ENCODE measurements at places on chromosomes 12 and 14.

DNA sequence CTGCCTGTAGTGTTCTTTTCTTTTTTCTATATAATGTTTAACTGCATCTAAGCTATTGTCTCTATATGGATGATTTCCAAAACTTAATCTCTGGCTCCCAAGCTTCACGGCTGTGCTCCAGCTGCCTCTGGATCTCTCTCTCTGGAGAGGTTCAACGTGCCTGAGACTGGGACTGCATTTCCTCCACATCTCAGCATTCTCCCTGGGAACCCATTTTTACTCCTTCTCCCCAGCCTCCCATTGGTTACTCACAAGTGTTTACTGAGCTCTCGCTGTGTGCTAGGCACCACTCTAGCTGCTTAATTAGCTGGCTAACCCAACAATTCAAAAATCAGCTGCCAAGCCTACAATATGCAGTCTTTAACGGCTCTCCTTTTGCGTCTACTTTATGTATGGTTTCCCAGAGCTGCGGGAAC, 34.7 kb downstream of the FBXL14 start:
- DNase-seq: no peak

DNA sequence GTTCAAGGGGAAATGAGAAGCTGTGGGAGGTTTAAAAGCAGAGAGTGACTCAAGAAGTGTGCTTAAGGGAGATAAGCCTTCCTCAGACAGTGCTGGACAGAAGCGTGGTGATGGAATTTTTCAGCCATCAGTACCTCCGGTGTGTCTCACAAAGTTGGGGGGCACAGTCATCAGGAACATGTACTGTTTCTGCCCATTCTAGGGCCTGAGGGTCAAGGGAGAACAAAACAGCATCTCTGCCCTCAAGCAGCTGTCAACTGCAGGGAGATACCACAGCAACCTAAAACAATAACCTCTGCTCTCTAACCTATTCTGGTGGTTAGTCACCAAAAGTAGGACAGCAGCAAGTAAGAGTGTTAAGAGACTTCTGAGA, 2.0 kb upstream of the STON2 start:
- DNase-seq: no peak

- no peak for DNase-seq
Measured at GRCh38 chr12:95624589-95624988, 73.3 kb upstream of the USP44 start.

GRCh38 chr12:22101749-22102243, 55.8 kb downstream of the CMAS start:
- DNase-seq: no peak

DNA sequence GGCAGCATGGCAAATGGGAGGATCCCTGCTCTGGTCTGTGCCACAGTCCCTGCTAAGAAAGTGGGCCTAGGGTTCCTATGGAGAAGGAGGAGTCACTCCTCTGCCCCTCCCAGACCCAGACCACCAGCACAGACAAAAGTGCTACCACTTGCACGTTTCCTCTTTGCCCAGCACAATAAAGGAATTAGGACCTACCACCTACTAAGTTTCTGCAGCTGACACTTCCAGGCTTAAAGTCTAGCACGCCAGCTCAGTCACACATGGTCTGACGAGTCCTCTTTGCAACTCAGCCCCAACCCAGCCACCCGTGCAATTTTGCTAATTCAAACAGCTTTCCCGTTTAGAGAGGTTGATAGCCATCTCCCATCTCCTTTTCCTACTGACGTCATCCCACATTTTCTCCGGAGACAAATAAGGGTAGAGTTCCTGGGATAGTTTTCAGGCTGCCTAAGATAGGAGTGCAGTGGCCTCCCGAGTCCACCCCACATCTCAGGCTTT, 66.2 kb upstream of the PTGR2 start:
- no peak for DNase-seq

DNA sequence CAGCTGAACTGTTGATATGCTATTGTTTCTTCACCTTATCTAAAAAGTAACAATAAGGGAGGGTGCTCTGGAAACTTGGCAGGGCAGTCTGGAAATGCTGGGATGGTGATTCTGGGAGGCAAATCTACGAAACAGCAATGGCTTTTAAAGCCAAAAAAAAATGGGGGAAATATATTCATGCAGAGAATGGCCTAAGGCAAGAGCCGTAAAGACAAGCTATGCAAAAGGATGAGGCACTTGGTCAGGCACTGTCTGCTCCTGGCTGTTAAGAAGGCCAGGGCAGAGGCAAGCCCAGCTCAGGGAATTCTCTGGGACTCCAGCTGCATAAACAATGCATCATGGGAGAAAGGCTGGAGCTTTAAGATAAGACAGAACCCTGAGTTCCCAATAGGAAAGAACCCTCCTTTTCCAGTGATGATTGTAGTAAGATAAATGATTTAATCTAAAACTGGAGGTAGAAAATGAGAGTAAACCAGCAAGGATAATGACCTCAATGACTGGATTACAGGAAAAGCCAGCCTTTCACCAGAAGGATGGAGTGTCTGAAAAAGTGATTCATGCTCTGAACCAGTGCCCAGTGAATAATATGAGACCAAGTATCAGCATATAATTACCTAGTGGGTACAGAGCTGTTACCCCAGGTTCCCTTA, 46.0 kb downstream of the ITPR2 start:
- no peak for DNase-seq

DNA sequence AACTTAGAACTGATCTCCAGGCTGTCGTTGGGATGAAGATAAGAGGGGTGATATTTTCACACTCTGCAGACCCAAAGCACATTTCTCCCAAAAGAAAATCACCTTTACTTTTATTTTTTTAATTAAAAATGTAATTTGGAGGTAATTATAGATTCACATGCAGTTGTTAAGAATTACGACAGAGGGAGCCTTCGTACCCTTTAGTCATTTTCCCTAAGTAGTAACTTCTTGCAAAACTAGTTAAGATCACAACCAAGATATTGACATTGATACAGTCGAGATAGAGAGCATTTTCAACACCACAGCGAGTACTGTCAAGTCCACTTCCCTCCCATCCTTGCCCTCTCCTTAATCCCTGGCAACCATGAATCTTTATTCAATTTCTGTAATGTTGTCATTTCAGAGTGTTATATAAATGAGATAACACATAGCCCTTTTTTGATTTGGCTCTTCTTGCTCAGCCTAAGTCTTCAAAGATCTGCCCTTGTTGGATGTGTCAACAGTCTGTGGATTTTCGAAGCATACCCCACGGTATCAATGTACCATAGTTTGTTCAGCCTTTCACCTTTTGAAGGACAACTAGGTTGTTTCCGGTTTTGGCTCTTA, 39.6 kb downstream of the DNAH10 start:
- DNase-seq: no peak

DNA sequence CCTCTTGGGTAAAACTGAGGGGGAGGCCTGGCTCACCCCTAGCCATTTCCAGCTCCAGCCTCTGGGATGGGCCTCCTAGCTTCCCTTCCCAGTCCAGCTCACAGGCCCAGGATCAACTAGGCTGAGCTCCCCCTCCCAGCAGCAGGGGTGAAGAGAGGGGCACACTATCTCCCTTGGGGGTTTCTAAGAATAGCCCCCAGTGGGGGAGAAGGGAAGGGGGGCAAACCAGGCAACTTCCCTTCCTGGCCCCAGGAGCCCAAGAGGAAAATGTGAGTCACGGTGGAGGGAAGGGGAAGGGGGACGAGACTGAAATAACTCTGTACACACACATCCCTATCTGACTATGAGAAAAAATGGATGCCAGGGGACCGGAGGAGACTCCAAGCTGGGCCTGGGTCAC, 9.0 kb downstream of the ADCY6 start:
- DNase-seq: no peak

DNA sequence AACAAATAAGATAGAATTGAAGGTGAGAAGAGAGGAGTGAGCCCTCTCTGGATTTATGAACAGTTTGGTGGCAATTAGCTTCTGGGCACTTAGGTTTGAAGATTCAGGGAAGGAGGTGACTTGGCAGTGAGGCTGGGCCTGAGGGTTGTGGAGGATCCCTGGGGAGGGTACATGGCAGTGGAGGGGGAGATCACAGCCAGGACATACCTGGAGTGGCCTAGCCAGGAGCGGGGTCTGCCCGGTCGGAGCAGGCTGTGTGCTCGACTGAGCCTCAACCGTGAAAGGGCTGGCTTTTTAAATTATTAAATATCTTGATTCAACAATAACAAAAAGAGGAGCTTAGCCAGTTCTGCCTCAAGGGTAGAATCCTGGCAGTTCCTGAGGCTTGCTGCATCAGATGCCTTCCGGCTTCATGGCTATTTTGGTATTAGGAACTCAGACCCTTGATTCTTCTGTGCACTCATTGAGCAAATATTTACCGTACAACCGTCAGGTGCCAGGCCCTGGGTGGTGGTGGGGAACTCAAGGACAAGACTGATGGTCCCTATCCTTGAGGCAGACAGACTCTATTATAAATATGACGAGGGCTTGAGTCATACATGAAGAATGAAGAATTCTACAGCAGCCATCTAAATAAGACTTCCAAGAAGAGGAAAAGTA, 73.4 kb downstream of the SPTB start:
- DNase-seq: no peak

DNA sequence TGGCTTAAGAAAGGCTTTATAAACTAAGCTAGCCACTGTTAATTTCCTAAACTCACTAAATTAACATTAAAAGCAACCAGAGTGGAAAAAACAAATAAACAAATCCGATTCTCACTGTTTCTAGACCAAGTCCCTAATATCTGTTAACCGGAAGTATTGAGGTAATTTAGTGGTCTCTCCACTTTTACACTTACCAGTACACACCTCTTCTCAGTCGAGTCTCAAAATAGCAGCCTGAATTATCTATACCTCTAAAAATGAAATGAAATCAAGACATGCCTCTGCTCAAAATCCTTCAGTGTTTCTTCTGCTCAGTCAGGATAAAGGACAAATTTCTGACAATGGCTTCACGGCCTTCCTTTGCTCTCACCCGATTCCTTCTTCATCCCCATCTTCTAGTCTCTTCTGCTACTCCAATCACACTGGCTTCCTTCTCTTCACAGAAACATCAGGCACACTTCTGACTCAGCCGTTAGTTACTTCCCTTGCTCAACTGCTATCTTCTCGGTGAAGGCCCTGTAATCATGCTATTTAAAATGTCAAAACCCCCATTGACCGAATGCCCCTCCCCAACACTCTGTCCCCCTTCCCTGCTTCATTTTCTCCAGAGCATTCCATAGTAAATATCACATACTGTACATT, 161.3 kb downstream of the KITLG start:
- DNase-seq: no peak

GRCh38 chr14:95365401-95365800, 45.7 kb upstream of the CLMN start:
- no peak for DNase-seq

- DNase-seq: no peak
Measured at GRCh38 chr12:52469853-52470252, 3.8 kb downstream of the KRT6C start.

DNA sequence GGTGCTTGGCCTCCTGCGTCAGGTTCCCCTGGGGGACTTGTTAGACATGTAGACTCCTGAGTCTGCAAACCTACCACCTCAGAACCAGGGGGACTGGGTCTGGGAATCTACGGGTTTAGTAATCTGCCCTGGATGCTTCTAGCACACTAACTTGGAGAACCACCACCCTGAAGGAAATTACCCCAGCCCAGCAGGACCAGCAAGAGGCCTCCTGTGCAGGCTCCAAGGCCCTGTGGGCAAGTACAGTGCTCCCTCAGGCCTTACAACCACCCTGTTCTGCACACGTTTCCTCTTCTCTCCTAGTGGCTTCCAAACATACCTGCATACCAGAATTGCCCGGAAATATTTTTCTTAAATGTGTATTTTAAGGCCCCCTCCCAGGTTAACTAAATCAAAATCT, 423.0 kb downstream of the FUT8 start:
- no peak for DNase-seq

DNA sequence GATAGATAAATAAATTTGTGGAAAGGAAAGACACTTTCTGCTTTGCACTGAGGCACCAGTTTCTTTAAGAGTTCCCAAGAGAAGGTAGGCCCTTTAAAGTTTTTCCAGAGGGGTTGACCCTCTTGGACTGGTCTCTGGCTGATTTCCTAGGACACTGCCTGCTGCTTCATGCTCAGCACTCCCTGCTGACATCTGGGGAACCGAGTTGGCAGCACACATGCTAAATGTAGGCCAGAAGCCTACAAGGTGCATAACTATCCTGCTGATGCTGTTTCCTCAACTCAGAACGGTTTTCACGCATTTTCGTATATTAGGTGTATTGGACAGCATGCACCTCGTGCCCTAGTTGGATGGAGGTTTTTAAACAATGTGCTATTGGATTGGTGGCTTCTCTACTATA, 887.2 kb upstream of the SEL1L start:
- no peak for DNase-seq

Measured in T-helper 1 cell (primary cell).